ENCODE measurements at places on chromosomes 12 and 14.

DNA sequence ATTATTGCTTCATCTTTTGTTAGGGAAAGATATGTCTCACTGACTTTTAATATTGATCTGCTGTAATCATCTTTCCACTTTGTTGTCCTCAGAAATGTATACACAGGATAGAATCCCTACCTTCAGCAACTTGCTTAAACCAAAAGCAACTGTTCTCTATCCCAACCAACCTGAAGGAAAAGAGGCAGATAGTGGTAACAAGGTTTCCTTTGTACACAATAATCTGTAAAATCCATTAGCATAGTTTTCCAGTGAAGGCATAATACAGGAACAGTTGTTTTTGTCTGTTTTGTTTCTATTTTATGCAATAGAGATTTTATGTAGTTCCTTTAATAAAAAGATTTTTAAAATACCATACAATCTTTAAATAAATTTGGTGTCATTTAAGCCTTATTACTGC lies 170.5 kb downstream of the PIK3C2G start:
- no peak for DNase-seq

- DNase-seq: no peak
These were observed 19.3 kb downstream of the PPP2R5E start for GRCh38 chr14:63523735-63524426.

- no peak for DNase-seq
These were observed 19.6 kb downstream of the FNTB start for GRCh38 chr14:65006261-65006721.

DNA sequence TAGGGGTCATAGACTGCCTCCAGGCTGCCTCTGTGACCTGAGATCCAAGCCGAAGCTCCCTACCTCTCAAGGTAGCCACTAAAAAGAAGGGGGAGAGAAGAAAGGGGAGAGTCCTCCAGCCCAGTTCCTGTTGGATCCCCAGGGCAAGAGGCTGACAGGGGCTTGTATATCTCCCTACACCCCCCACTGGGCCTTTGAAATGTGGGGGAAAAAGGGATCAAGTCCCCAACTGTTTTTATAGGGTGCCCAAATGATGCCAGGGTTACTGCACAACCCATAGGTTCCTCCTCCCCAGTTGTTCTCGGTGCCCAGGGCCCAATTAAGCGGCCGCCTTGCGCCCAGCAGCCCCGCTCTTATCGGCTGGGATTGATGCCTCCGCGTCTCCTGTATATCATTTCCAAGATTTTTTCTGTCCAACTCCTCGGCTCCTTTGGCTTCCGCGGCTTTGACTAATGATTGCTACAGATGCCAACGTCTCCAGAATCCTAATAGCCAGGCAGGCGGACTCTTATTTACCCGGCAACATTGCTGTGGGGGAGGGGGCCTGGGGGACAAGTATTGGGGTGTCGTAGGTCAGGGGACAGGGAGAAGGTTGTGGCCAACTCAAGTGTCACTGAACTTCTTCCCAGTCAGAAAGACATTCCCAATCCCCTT lies 7.6 kb upstream of the HOXC4 start:
- DNase-seq: no peak

GRCh38 chr14:88351966-88352691 lies 29.1 kb upstream of the KCNK10 start:
- DNase-seq: no peak

- no peak for DNase-seq
These were observed 115.7 kb upstream of the IGF1 start for GRCh38 chr12:102596031-102596430.

DNA sequence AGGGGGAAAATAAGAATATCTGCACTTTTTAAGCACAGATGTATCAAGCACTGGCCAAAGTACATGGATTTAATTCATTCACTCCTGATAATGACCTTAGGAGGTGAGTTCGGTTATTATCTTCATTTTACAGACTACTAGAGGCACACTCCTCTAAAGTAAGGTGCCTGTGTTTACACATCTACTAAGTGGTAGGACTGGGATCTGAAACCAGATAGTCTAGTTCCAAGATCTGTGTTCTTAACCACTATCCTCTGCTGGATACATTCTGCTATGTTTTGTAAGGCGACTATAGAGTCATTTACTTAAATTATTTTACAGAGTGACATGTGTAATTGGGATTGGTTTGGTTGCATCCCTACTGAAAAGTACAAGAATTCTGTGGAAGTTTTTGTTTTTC lies 175.3 kb downstream of the ESR2 start:
- no peak for DNase-seq

DNA sequence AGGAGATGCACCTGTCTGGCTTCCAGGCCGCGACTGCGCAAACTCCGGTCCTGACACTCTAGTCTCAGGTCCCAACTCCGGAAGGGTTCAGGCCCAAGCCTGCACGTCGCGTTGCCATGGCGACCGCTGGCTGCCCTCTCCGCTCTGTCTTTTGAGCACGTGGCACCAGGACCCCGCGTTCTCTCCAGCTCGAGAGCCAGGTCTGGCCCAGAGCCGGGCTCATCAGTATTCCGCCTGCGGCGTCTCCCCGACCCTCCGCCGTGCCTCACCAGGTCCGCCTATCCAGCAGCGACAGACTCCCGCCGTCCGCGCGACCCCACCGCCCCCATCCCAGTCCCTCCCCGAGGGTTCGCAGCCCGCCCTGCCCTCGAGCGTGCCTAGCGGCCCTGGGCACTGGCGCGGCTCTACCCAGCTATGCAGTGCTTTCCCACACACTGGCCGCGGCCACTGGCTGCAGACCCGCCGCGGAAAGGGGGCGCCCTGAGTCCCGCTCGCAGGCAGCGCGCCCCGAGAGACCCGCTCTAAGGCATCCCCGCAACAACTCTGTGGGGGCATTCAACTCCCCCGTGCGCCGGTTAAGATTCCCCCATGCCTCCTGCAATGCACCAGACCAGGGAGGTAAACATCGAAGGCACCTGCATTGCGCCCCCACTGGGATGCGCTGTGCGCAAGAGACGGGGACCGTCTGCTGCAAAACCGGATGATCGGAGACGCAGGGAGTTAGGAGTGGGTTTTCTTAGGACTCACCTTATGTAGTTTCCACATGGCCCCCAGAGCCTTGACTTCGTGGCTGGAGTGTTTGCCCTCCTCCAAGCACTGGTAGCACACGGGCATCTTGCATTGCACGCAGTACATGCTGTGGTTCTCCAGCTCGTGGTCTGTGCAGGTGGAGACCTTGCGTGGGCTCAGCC lies 1.3 kb downstream of the TRIM9 start:
- no peak for DNase-seq

DNA sequence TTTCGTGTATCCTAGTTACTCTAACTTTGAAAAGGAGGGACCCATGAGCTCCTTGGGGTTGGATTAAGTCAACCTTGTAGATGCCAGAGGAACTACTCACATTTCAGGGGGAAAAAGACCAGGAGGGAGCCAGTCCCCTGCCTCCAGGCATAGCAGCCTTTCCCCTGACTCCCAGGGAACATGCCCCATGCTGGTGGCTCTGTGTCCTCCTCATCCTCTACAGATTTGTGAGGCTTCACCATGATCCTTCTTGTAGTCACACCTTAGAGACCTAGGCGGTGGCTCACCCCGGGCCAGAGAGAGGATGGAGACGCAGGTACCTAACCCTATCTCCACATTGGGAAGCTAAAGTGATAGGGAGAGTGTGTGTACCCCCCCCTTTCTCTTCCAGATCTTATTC lies 16.0 kb upstream of the PPP1R1A start:
- DNase-seq: no peak

GRCh38 chr14:46582826-46583225 lies 68.8 kb downstream of the RPL10L start:
- no peak for DNase-seq

DNA sequence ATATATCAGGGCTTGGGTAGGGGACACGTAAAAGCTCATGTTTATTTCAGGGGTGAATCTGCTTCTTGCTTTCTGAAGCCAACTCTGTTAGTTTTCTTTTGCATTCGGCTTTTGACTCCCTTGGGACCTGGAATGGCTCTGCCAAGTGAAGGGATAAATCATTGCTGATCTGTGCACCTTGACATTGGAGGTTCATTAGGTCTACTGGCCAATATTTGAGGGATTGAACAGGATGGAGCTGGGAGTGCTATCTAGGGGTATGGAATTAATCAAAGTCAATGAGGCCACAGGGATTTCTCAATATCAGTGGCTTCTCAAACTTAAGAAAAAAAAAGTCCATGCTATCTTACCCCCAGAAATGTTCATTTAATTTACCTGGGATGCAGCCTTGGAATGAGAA lies 203.5 kb upstream of the RMST start:
- no peak for DNase-seq
